NCI-H524 (cell line): ENCODE measurements at places on chromosomes 11 and 22.

DNA sequence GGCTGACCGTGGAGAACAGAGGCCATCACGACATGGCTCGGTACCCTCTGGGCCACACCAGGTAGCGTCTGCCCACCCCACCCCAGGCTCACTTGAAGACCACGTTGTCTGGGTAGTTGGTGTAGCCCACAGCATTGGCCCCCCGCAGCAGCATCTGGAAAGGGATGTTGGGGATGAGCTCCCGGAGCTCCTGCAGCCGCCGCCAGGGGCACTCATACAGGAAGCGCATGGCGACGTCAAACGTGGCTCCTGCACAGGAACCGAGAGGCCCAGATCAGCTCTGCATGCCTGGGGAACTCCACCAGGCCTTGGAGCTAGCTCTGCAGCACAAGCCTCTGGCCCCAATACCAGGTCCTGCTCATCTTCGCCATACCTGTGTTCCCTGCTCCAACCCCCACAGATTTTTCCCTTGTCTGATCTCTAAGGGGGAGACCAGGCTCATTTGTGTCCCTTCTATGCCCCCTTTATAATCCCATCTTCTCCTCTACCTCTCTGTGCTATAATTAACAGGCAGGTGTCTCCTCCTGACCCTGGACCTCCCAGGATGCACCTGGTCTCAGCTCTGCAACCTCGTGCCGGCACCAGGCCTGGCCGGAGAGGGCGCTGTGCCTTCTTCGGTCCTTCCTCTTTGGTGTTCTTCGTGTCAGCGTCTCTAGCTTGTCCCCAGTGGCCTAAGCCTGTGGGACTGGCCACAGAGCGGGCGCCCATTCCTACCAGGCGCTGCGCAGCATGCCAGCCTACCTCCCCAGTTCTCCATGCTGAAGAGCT is 5.0 kb upstream of the LRFN4 start:
- DNase-seq: no peak

DNA sequence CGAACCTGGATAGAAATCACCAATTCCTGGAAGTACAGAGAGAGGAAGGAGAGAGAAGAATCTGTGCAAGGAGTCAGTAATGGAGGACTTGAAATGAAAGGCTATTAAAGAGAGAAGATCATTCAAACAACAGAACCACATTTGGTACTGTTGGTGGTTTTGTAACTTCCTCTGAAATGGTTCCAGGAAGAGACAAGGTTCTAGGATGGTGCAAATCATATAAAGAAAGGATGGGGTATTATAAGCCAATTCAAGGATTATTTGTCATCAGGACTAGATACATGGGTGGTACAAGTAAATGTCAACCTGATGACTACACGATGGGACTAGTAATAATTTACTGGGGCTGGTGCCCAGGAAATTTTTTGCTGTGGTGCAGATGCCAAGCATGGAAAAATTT is 28.9 kb upstream of the TMA7B start:
- DNase-seq: no peak

DNA sequence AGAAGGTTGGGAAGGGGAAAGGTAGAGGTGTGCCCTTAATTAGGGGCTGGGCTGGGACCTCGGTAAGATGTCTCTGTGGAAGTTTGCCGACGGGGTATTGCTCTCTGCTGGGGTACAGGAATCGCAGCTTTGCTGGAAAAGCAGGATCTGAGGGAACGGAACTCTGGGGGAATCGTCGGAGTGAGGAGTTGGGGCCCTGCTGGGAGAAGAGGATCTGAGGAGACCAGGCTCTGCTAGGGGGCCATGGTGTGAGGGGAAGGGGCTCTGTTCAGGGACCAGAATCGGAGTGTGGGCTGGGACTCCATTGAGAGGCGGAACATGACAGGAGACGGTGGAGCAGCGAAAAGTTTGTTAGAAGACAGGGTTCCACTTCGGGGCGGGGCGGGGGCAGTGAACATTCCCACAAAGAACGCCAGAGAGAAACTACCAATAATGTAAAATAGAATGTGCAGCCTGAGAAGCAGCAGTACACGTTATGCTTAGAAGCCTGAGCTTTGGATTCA is 456 bp downstream of the AAMDC start:
- DNase-seq: no peak

GRCh38 chr22:27990451-27990840 is 71.4 kb upstream of the PITPNB start:
- DNase-seq: no peak

- no peak for DNase-seq
These were observed 22.9 kb downstream of the USH1C start for GRCh38 chr11:17521106-17521900.

DNA sequence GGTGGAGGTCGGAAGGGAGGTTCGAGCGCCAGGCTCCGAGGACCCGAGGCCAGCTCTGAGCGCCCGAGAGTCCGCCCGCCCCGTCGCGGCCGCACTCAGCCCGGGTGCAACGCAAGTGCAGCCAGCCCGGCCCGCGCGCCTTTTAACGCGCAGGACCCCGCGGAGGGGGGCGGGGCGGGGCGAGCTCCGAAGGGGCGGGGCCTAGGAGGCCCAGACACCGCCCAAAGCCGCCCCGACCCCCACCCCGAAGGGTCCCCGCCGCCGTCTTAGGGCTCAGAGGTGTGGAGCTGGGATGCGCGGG is at the start of gene PHOX2A:
PHOX2A (minus strand) TSS at position 117 of the 301 bp plus-strand sequence. CDS start 172 bp downstream, outside the sequence.
- DNase-seq: no peak

- DNase-seq: no peak
These were observed 66.7 kb upstream of the LMO1 start for GRCh38 chr11:8330404-8330803.

GRCh38 chr11:35761899-35762298 is 99.3 kb downstream of the TRIM44 start:
- no peak for DNase-seq

- DNase-seq: no peak
These were observed 7.8 kb downstream of the ADAMTS8 start for GRCh38 chr11:130420478-130421198.

- DNase-seq: no peak
These were observed 54.3 kb downstream of the FAT3 start for GRCh38 chr11:92278791-92279433.

DNA sequence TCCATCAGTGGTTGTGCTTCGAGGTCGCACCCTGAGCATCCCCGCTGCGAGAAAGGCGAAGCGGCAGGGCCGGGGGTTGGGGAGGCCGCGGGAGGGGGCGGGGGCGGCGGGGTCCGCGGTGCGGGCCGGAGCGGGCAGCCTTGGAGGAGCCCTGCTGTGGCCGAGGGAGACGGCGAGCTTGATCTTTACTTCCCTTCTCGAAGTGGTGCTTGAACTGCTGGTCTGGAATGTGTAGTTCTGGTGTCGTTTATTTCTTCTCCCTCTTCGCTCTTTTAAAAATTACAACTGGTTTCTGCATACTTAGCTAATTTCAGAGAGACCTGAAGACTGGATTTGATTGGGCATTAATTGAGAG is 1.1 kb downstream of the APLP2 start:
- no peak for DNase-seq

- DNase-seq: no peak
These were observed 12.3 kb downstream of the TOLLIP start for GRCh38 chr11:1297011-1297575.

- peak; percentile 60 for DNase-seq
These were observed at the start of gene TMEM223 for GRCh38 chr11:62791501-62792201. TMEM223 (minus strand) TSS chr11:62792006; CDS start chr11:62791994, 12 bp downstream.

- DNase-seq: no peak
These were observed 23.8 kb downstream of the KCNQ1 start for GRCh38 chr11:2468363-2469235.

GRCh38 chr22:23841736-23842445 is 3.1 kb upstream of the DERL3 start:
- no peak for DNase-seq

DNA sequence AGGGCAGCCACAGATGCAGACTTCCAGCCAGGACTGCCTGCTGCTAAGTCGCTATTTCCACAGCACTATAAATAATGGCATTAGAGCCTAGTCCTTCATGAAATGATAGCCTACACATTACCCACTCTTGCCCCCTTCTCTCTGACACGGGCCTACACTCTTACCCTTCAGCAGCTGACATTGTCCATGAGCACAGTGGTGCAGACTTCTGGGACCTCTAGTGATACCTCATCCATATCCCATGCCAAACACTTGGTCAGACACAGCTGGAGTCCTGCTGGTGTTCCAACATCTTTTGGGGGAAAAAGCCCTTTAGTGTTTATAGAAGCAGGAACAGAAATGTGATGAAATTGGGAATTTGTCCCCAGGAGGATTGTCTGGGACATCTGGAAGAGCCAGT is 43.4 kb upstream of the RAB1B start:
- DNase-seq: peak; percentile 41

DNA sequence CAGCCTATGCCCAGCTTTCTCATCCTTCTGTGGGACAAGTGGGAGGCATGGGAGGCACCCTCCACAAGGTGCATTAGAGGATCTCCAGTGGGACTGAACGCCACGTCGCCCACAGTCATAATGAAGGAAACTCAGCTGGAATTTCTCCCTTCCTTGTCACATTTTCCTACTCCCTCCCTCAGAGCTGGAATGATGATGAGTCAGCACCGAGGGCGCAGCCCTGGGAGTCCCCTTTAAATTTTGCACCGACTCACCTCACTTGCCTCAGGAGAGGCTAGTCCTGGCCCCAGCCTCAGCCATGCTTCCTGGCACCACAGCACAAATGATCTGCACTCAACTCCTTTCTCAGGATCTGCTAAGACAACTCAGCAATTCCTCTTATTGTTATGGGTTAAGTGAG is 34.3 kb downstream of the DBX1 start:
- DNase-seq: no peak

DNA sequence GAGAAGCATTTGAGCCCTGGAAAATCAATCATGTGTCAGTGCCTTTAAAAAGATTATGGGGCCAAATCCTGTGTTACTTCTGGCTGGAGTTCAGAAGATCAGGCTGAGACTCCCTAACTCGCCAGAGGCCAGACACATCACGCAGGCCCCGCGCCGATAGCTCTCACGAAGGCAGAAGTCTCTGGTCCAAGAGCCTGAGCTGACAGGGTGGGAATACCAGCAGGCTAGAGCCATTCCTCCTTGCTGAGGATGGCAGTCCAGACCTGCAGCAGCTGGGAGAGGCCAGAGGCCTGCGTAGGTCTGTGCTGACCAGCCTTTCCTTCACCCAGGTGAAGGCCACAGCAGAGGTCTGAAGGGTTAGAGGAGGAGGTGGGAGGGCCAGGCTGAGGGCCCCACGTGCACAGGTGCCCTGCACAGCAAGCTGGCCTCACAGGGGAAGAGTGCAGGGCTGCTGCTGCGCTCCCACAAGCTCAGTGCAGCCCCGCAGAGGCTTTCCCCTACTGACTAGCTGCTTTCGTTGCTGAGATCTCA is 52.9 kb downstream of the ST14 start:
- DNase-seq: no peak

DNA sequence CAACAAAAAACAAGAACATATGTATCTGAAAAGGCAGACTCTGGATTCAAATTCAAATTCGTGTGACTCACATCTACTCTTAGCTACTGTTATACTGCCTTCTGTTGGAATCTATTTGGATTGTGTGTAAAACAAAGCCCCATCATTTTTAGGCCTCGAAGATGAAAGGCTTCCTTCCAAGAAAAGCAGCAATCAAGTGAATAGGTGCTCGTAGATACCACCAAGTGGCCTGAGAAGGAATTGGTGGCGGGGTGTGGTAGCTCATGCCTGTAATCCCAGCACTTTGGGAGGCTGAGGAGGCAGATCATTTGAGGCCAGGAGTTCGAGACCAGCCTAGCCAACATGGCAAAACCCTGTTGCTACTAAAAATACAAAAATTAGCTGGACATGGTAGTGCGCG is 4.2 kb downstream of the GRAMD1B start:
- DNase-seq: peak; percentile 25

GRCh38 chr22:28174509-28174908 is 255.5 kb upstream of the PITPNB start:
- no peak for DNase-seq

DNA sequence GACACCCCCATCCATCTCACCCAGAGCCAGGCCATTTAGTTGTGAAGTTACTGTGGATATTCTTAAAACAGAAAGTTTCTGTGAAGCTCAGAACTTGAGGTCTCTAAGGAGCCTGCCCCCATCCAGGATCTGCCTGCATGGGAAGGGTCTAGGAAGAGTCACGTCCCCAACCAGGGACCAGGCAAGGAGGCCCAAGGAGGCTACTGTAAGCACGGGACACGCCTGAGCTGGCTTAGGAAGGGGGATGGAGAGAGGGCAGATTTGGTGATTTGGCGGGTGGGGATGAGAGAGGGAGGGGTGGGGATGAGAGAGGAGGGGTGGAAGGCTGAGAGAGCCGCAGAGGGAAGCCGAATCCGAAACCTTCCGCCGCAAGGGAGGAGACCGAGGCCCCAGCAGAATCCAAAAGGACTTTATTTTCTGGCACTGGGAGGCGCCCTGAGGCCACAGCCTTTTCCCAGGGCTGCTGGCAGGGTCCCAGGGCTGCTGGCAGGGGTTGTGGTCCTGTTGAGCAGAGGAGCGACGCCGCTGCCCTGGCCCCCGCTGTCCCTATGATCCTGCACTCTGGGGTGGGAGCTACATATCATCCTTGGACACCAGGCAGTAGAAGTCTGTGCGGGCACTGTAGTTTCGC is 9.4 kb downstream of the SIGIRR start:
- no peak for DNase-seq

- no peak for DNase-seq
These were observed 53.5 kb downstream of the PRR5L start for GRCh38 chr11:36349351-36350136.

- peak; percentile 53 for DNase-seq
These were observed 1.1 kb downstream of the RBFOX2 start for GRCh38 chr22:36027579-36027934.

GRCh38 chr11:111982541-111983186 is 42.5 kb upstream of the DLAT start:
- no peak for DNase-seq

- no peak for DNase-seq
These were observed 23.4 kb upstream of the KRTAP5-6 start for GRCh38 chr11:1673446-1674172.

DNA sequence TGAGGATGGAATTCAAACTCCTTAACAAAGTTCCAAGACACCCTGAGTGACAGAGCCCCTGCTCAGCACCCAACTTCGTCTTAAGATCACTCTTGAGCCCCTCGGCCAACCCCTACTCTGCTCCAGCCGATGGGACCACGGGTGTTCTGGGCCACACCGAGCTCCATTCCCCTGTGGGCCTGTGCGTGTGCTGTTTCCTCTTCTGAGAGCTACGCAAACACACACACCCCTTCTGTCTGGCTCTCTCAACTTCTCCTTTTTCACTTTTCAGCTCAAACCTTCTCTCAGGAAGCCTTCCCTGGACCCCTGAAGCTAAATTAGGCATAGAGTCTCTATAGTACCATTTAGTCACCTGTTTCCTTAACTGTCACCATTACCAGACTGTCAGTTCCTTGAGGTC is 37.5 kb upstream of the NNMT start:
- DNase-seq: no peak
